ENCODE measurements at places on chromosomes 1 and 21.
A peak's percentile ranks its signal among the peaks of the same experiment; 100 is the strongest.

GRCh38 chr1:91854852-91855534 lies 31.0 kb downstream of the TGFBR3 start:
- H3K27ac ChIP-seq: no peak overlapping the region
- H3K4me1 ChIP-seq: peaks cover 20% of the 10 kb centered on the region
- H3K4me3 ChIP-seq: no peak overlapping the region
- DNase-seq: no peak
- no peaks in the 10 kb centered on the region for H3K27me3 ChIP-seq
- H3K36me3 ChIP-seq: peaks cover 5% of the 10 kb centered on the region

DNA sequence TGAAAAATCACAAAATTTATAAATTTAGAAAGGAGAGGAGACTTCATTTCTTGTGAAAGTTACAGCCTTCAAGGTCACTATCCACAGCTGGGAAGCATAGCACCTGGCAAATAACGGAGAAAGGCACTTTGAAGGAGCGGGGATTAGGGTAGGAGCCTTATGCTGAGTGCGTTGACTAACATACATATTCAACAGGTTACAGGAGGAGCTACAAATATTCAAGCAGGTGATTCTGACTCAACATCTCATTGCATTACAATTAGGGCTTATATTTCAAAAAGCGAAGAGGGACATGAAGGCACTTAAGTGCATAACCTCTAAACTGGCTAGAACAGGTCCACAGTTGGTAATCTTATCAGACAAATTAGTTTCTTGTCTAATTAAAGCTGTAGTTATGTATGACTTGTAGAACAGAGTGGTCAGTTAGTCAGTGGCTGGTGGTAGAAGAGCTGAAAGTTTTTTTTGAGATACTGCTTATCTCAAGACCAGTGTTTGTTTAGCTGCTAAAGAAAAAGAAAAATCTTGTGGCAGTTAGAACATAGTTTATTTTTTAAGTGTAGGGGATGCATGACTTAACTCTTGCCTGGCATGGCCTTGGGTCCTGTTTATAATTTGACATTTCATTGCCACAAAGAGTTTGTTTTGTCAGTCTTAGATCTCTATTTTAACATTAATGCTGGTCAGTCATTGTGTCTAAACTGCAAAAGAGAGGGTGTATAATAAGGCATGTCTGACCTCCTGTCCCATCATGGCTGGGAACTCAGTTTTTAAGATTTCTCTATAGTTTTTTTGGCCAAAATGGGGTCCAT lies 311.5 kb downstream of the DUSP10 start:
- H3K27me3 ChIP-seq: no peaks in the 10 kb centered on the region
- H3K27ac ChIP-seq: no peak overlapping the region
- DNase-seq: no peak
- H3K4me3 ChIP-seq: no peak overlapping the region
- no peaks in the 10 kb centered on the region for H3K36me3 ChIP-seq

- H3K4me1 ChIP-seq: peaks cover 58% of the 10 kb centered on the region
- no peaks in the 10 kb centered on the region for H3K27me3 ChIP-seq
- no peak overlapping the region for H3K4me3 ChIP-seq
- peak; percentile 46 for DNase-seq
- H3K36me3 ChIP-seq: peaks cover 15% of the 10 kb centered on the region
- H3K27ac ChIP-seq: peak overlapping the region; percentile 75
Observed at GRCh38 chr1:228176461-228177182, 11.0 kb downstream of the IBA57 start.

- H3K4me1 ChIP-seq: no peaks in the 10 kb centered on the region
- no peak for DNase-seq
- no peaks in the 10 kb centered on the region for H3K36me3 ChIP-seq
- no peaks in the 10 kb centered on the region for H3K27me3 ChIP-seq
Observed at GRCh38 chr1:37001703-37002102, 32.6 kb downstream of the GRIK3 start.

- H3K4me1 ChIP-seq: no peaks in the 10 kb centered on the region
- no peak overlapping the region for H3K27ac ChIP-seq
- no peak overlapping the region for H3K4me3 ChIP-seq
Observed at GRCh38 chr1:30450148-30450817, 273.1 kb downstream of the MATN1 start.
